ENCODE measurements at places on chromosomes 1 and 21.

GRCh38 chr1:182839209-182840066 is at the start of gene DHX9:
Gene DHX9 (plus strand): TSS chr1:182839347. CDS start chr1:182842567, 3,220 bp downstream.
- DNase-seq = peak; percentile 85

DNA sequence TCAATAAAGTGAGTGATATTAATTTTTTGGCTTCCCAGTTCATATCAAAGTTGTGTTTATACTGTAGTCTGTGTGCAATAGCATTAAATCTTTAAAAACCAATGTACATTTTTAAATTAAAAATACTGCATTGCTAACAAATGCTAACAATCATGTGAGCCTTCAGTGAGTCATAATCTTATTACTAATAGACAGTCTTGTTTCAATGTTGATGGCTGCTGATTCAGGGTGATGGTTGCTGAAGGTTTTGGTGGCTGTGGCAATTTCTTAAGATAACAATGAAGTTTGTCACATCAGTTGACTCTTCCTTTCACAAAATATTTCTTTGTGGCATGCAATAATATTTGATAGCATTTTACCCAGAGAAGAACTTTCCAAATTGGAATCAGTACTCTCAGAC is 109.0 kb downstream of the ZMYM4 start:
- DNase-seq = no peak

- no peak for DNase-seq
These were observed 8.2 kb downstream of the VANGL1 start for GRCh38 chr1:115649964-115650363.

GRCh38 chr1:66295803-66296202 is 238.2 kb upstream of the SGIP1 start:
- no peak for DNase-seq

All from Jurkat, Clone E6-1 (cell line).